ENCODE measurements at places on chromosomes 11 and 22.

GRCh38 chr22:44145544-44145943 lies 35.2 kb upstream of the PARVG start:
- DNase-seq, result no peak

DNA sequence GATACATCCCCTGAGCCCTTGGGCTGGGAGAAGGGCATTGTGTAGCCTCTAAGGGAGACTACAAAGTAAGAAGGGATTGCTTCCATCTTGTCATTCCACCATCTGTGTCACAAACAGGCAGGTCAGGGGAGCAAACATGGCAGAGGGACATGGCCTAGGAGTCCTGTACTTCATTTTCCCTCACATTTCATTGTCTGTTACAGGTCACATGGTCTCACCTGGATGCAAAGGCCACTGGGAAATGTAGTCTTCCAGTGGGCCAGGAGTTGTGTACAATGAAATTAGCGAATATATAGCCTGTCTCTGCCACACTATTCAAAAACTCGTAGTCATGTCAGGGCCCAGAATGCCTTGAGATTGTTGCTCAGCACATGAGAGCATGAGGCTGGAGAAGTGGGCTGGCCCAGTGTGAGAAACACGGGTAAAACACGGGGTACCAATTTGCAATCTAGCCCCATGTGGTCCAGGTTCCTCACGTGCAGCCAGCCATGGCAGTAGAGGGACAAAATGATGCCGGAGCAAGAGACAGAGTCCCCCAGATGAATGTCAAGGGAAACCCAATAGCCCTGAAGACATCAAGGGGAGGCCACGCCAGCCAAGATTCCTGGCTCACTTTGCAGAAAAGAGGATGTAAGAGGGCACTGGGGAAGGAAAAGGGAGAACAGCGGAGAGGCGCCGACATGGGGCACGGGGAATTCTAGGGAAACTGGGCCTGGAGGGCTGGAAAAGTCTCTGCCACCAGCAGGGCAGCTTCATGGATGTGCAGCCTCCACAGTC lies 47.7 kb upstream of the EMID1 start:
- peak; percentile 41 for DNase-seq

DNA sequence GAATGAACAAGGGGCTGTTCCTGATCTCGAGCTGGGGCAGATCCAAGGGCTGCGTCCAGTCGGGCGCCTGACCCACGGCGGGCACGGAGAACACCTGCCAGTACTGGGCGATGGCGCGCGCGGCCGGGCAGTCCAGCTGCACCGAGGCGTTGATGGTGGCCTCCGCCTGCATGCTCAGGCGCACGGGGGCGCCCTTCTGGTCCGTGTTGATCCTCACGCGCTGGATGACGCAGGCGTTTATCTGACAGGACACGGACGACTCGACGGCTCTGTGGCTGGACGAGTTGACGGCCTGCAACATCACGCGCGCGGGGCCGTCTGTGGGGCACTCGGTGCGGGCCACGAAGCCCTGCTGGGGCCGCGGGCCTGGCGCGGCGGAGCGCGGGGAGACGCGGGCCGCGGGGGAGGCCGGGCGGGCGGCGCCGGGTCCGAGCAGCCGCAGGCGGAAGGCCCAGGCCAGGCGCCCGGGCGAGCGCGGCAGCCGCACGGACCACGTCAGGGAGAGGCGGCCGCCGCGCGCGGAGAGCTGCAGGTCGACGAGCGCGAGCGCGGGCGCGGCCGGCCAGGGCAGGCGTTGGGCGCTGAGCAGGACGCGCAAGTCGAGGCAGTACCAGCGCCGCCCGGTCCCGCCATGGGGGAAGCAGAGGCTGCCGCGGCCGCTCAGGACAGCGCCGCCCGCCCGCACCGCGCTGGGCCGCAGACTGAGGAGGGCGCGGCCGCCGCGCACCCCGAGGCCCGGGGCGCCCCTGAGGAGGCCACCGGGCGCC lies 511 bp downstream of the PKDREJ start:
- DNase-seq, result peak; percentile 92

GRCh38 chr11:134101282-134101681 lies 32.4 kb downstream of the JAM3 start:
- DNase-seq, result no peak

DNA sequence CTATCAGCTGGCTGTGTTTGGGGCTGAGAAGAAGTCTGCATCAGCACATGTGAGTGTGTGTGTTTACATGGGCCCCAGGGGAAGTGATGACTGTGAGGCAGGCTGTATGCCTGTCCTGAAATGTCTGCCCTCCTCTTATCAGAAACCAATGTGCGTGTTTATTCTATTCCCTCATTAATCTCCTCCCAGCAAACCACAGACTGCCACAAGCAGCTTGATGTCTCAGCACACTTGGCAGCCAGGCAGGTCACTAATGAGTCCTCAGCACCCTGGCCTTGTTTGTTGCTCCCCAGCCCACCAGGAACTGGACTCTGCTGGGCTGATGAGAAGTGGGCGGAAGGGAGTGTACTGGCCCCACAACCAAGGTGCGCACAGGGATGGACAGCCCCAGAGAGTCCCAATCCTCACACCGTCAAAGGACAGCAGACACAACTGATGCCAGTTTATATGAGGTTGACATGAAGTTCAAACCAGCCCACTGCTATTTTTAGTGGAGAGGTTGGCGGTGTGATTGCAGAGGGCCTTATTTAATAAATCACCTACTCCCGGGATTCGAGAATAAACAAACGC lies 225.8 kb downstream of the ETS1 start:
- no peak for DNase-seq

- no peak for DNase-seq
Observed at GRCh38 chr11:102799681-102800340, 1.9 kb upstream of the MMP1 start.

GRCh38 chr22:20229916-20230775 lies 38.0 kb downstream of the RTN4R start:
- no peak for DNase-seq
